ENCODE measurements at places on chromosomes 3 and 15.

GRCh38 chr15:73366766-73367623 lies 1.8 kb downstream of the HCN4 start:
- no peak for DNase-seq

DNA sequence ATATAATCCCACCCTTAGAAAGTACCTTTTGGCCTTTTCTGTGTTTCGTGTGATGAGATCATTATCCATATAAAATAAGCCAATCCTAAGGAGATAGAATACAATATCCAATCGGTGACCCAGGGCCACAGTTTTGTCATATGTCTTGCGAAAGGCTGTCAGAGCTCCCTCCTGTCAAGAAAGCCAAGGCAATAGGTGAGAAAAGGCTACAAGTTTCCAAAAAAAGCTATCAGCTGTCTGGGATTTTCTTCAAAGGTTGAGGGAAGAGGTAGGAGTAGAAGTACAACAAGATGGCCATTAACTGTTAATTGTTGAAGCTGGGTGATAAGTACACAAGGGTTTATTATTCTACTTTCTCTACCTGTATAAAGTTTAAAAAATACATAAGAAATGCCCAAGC lies 4.0 kb downstream of the PSMD6 start:
- no peak for DNase-seq

DNA sequence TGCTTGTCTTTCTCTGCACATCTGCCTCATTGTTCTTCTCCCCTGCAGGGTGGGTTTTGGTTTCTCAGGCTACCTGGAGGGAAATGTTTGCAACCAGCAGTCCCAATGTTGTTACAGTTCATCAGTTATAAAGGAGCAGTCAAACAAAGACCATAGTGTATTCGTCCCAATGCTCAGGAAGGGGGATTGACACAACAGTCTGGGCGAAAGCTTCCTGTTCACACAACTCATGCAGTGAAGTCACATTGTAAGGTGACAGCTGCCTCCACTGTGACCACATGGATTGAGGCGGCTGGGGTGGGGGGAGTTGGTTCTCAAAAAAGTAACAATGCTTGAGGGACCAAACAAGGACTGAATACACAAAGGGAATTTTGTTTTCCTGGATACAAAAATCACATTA lies 28.8 kb upstream of the TF start:
- no peak for DNase-seq

DNA sequence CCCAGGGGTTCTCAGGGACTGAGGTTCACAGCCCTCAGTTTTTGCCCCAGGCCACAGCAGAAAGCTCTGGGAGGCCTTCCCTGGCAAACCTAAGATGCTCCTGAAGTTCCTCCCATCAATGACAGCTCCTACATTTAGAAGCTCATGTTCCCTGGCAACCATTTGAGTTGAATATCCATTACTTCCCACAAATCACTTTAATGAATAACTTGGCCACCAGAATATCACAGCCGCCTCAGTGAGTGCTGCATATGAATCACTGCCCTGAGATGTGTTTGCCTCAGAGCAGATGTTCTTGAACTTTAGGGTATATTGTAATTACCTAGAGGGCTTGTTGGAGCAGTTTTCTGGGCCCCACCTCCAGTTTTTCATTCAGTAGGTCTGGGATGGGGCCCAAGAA lies 27.4 kb downstream of the SLCO2A1 start:
- no peak for DNase-seq

DNA sequence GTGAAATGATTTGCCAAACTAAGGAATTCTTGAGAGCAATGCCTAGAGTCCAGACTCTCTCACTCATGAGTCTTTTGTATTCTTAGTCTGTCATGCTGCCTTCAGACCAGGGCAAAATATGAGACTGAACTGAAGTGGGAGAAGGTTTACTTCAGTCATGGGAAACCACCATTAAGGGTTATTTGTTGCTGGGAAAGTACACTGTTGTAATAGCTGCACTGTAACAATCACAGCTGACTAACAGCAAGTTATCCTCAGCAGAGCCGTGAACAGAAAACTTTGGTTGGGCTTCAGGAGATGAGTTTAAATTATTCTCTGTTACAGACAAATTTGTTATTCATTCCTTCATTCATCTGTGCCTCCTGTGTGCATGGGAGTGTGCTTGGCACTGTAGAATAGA lies 258.5 kb downstream of the ROBO2 start:
- no peak for DNase-seq

DNA sequence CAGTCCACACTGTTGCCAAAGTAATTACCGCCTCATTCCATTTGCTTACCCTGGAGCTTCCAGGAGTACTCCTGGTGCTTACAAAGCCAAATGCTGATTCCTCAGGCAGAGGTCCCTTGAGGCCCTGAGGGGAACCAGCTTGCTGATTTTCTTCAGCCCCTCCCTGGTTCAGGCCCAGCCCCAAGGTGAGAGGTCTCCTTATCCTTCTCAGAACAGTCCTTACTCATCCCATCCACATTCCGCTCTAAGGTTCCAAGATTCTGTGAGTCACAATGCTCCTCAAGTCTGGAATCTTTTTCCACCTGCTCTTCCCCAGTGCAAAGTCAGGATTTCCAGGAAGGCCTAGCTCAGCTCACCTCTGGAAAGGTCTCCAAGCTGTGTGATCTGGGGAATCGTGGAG lies 1.8 kb upstream of the ATP10A start:
- DNase-seq = no peak

All from transverse colon (tissue), 4 donors.